Smooth muscle cell of the coronary artery (primary cell): ENCODE measurements at places on chromosomes 7 and 10. TPM values are rescaled to one million over a fixed set of nuclear protein-coding genes. Genes with fewer than 3 reads are reported as not detected.

PIP gene
- total RNA-seq: not detected in 2 replicates

NRG3 gene
- 0.15 TPM in 1 of 2 replicates, not detected in the other for total RNA-seq

PAPSS2 gene
- total RNA-seq: 122 and 168 TPM in 2 replicates

ADRB1 gene
- not detected in 2 replicates for total RNA-seq

ECD gene
- 10.8 and 17.5 TPM in 2 replicates for total RNA-seq
